ENCODE measurements at places on chromosomes 12 and 14.

DNA sequence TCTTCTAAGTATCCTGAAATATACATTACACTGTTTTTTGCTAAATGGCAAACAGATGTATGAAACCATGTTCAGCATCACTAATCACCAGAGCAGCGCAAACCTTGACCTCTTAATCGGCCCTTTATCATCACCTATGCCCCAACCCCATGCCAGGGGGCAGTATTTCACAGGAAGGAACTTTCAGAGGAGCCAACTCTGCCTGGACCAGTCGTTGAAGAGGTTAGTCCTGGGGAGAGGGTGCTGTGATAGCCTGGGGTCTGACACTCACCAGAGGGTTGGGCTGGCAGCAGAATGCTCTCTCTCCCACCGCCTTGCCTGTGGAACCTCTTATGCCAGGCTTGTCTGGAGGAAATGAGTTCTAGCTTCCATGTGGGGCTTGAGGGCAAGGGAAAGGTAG, 411.7 kb downstream of the TMEM117 start:
- no peak for DNase-seq

- DNase-seq, result no peak
Observed at GRCh38 chr14:102264355-102264754, 40.6 kb downstream of the MOK start.

DNA sequence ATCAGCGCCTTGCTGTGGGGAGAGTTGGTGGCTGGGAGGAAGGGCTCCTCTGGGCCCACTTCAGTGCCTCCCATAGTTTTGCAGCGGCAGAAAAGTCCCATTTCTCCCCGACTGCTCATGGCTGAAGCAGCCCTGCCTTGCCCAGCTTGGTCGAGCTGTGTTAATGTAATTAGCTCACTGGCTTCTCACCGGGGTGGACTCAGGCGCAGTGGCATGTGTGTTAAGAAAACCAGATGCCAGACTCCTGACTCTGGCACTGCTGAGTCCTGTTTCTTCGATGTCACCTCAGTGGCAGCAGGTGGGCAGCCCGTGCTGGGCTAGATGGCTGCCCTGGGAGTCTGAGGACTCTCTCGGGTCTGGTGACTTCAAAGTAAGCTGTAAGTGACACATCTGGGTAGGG, 47.4 kb downstream of the CHST11 start:
- no peak for DNase-seq

DNA sequence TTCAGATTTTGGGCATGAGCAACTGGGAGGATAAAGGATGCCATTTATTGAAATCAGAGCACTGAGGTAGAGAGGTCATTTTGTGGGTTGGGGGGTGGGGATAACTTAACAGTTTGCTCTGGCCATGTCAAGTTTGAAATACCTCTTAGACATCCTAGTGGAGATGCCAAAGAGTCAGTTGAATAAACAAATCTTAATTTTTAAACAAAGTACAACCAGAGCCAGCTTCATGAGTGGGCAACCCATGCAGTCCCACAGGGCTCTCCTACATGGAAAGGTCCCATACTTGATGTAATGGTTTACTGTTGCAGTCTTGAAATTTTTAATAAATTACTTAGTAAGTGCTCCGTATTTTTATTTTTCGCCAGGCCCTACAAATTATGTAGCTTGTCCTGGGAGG, 81.2 kb downstream of the ANO4 start:
- no peak for DNase-seq

DNA sequence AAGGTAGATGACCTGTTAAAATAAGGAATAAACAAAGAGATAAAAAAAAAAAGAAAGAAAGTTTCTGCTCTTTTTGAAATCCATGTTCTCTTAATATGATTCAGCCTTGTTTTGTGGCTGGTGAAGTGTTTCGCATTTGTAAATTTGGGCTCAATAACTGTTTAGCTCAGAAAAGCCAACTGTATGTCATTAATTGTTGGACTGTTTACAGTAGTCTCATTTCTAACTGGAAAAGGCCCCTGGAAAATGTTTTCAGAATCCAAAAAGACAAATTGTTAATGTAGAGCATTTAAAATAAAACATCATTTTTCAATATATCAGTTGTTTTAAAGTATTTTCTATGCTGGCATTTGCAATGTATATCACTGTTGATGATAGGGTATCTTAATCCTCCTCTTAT, 47.4 kb upstream of the DYRK2 start:
- DNase-seq, result no peak

- DNase-seq, result no peak
Observed at GRCh38 chr12:89326239-89327040, 25.9 kb downstream of the DUSP6 start.

GRCh38 chr12:7542813-7543212, 39.2 kb upstream of the CD163 start:
- DNase-seq, result no peak

- peak; percentile 83 for DNase-seq
Observed at GRCh38 chr14:69637503-69638031, 26.2 kb downstream of the SUSD6 start.

DNA sequence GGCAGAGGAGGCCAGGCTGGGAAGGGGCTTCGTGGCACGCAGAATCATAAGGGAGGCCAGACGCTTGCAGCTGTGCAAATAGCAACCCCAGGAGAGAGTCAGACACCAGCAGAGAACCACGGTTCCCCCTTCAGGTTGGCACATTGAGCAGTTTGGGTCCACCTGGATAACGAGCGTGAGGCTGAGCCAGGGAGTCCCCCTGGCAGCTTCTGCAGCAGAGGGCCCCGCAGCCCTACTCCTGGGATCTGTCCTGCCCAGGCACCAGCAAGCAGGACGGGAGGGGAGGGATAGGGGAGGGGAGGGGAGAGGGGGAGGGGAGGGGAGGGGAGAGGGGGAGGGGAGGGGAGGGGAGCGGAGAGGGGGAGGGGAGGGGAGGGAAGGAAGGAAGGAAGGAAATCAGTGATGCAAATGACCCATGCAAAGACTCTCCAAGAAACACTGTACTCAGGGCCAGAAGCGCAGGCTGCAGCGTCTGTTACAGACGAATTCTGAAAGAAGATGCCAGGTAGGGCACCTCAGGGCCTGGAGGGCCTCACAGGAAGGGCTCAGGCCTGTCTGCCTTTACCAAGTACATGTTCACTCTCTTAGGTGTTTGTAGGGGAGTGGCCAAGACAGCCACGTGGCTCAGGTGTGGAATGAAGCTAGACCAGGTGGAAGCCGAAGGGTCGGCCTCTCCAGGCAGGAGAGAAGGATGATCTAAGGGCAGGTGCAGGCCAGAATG, 32.3 kb upstream of the MMP17 start:
- no peak for DNase-seq

DNA sequence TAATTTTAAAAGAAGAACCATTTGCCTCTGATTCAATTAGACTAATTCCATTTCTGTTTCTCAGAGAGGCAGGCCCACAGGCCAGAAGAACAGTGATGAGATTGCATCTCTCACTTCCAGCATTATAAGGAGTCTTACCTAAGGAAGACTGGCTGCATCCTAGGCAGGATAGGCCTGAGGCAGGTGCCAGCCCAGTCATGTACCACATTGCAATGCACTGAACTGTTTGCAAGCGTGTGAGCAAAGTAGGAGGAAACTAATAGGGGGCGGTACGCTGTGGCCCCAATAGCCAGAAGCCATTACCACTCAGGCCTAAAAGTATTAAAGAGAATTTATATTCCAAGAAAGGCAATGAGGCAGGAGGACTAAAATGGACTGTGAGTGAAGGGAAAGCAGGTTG, 12.1 kb upstream of the CNIH1 start:
- DNase-seq, result no peak

- DNase-seq, result no peak
Observed at GRCh38 chr12:48027183-48028002, 23.1 kb upstream of the COL2A1 start.

DNA sequence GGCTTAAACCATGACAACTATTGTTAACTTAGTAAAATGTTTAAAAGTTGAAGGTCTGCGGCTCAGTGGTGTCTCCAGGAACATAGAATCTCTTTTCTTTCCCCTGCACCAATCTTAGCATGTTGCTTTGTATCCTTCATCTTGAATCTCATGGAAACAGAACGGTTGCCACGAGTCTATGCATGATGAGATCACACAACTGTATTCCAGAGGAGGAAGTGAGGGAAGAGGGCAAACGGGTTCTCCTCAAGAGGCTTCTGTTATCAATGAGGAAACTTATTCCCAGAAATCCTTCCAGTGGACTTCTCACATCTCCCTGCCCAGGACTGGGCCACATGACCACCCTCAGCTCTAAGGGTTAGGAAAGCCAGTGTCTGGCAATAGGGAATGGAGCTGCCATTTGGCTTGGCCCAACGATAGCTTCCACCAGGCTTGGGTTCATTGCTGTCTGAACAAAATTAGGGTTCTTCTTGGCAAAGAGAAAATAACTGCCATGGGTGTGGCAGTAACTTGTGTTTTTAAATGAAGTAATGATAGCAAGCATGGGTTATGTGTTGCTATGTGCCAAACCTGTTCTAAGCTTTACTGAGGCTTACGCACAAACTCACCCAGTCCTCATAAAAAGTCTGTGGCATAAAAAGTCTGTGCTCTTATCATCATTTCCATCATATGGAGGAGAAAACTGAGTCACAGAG, 17.4 kb downstream of the PLXNC1 start:
- DNase-seq, result no peak
